ENCODE measurements at places on chromosomes 2 and 18.

DNA sequence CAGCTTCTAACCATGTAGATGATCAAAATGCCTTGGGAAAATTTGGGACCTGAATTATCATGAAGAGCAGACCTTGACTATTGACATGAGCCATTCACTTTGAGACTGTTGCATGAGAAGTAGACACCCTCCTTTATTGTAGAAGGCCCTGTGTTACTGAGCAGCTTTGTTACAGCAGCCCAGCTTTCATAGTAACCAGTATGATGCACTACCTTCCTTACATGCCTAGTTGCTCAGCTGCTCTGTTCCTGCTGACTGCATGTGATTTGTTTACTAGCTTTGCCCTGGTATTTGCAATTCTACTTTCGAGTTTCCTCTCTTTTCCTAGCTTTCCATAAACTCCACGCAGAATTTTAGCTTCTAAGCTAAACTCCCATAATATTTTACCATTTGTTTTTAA, 11.2 kb upstream of the FN1 start:
- no peak for DNase-seq

GRCh38 chr2:180130403-180130802, 123.3 kb upstream of the CWC22 start:
- no peak for DNase-seq

- DNase-seq, result no peak
Observed at GRCh38 chr2:38239452-38239851, 137.6 kb downstream of the ATL2 start.

GRCh38 chr2:25201794-25202193, 33.4 kb upstream of the POMC start:
- no peak for DNase-seq
